Activated effector memory CD4-positive, alpha-beta T cell treated with Interleukin-2 at 50 U/mL for 16 hours (primary cell): ENCODE measurements at places on chromosomes 16 and 17.
A peak's percentile ranks its signal among the peaks of the same experiment; 100 is the strongest.

DNA sequence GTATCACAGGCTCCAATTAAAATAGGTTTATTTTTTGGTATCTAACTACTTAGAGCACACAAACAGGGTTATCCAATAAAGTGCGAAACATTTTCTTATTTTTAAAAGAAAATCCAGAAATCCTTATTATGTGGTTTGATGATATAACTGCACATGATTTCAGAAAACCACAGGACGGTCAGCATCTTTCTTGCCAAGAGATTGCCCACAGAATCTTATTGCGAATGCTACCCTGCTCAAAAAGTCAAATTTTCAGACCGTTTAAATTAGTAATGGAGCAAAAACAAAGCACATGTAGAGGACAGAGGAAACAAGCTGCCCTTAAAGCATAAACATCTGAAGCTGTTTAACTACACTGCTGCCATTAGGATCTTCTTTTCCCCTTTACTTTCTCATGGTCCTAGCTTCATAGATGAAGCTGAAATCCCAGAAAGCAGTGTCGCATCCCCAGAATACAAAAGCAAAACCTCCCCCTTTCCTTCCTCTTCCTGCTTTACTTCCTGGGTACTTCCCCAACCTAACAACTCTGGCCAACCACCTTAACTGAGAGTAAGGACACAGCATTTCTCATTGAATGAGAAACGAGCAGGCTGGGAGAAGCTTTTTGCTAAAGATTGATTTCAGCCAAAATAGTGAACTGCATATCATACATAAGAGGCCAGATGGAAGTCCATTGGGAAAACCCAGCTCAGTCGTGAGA is 43.7 kb downstream of the CMTM4 start:
- no peak for DNase-seq

DNA sequence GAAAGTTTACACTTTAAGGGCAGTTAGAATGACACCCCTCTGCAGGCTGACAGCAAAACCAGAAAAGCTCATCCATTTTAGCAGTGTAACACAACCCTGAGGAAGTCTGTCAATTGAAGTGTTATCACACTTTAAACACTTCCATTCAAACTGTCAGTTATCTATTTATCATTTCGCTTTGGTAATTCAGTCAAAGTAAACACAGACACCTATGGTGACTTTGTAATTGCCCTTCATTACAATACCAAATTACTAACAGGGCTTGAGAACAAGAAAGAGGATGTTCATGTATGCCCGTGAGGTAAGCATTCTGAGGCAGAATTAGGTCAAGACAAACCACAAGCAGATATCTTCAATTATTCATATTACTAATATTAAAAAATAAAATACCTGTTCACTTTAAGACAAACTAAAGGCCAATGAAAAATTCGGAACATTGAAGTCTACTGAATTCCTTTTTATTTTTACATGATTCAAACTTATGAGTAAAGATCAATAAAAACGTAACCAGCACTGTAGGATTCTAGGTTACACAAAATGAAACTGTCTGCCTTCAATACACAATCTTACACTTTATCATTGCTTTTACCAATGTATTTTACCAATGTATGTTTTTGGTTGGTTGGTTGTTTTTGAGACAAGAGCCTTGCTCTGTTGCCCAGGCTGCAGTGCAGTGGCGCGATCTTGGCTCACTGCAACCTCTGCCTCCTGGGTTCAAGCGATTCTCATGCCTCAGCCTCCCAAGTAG is 57.1 kb downstream of the BRIP1 start:
- DNase-seq, result no peak

DNA sequence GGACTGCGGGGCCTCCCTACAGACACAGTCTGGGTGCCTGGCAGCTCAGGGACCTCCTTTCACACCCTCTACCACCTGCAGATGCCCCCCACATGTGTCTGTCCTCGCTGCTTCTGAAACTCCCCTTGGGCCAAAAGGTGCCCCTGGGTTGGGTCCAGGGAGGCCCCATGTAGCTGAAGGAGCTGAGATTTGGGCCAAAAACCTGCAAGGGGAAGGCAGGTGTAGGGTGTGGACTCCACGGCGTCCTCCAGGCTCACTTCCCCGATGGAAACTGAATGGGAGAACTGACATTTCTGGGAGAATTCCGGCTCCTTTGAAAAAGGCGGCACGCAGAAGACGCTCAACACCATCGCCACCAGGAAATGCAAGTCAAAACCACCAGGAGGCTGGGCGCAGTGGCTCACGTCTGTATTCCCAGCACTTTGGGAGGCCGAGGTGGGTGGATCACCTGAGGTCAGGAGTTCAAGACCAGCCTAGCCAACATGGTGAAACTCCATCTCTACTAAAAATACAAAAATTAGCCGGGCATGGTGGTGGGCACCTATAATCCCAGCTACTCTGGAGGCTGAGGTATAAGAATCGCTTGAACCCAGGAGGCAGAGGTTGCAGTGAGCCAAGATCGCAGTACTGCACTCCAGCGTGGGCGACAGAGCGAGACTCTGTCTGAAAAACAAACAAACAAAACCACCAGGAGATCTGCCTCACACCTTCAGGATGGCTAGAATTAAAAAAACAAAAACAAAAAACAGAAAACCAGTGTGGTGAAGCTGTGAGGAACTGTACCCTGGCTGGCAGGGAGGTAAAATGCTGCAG is 13.2 kb upstream of the BAIAP2 start:
- no peak for DNase-seq

DNA sequence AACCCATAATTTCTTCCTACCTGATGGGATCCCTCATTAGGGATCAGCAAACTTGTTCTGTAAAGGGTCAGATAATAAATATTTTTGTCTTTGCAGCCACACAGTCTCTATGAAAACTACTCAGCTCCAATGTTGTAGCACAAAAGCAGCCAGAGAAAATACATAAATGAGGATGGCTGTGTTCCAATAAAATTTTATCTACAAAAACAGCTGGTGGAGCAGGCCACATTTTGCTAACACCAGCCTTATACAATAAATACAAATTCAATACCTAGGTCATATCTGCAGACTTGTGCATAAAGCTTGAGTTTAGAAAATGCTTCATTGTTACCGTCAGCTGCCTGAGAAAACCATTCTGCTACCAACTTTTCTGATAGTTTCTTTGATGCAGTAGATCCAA is 38.4 kb upstream of the INTS2 start:
- no peak for DNase-seq

DNA sequence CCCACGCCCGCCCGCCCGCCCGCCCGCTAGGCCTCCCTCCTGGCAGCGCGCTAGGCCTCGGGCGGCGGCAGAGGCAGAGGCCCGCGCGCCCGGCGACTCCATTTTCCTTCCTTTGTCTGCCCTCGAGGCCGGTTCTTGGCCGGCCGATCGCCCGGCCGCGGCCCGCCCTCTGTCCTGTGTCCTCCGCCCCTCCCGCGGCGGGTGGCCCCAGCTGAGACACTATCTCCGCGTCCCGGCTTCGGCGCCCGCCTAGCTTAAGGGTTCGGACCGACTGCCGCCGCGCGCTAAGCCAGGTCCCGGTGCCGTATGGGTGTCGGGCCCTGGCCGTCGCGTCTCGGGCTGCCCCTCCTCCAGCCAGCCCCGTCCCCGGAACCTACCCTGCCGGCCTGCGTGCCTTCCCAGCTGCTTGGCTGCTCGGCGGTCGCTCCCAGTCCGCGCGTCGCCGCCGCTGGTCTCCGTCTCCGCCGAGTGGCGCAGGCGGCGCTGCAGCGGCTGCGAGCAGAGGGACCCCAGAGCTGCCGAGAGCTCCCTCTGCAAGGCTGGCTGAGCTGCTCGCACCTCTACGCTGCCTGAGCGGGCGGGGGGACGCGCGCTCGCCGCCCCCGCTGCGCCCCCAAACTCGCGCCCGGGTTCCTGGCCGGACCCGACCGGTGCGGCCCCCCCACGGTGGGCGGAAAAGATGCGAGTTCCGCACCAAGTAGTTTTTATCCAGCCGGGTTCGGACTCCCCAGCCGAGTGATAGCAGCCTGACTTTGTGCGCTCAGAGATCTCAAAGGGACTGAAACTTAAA is 787 bp downstream of the CTCF start:
- DNase-seq, result peak; percentile 56

- no peak for DNase-seq
These were observed 2.2 kb downstream of the FBXL19 start for GRCh38 chr16:30925632-30925987.

DNA sequence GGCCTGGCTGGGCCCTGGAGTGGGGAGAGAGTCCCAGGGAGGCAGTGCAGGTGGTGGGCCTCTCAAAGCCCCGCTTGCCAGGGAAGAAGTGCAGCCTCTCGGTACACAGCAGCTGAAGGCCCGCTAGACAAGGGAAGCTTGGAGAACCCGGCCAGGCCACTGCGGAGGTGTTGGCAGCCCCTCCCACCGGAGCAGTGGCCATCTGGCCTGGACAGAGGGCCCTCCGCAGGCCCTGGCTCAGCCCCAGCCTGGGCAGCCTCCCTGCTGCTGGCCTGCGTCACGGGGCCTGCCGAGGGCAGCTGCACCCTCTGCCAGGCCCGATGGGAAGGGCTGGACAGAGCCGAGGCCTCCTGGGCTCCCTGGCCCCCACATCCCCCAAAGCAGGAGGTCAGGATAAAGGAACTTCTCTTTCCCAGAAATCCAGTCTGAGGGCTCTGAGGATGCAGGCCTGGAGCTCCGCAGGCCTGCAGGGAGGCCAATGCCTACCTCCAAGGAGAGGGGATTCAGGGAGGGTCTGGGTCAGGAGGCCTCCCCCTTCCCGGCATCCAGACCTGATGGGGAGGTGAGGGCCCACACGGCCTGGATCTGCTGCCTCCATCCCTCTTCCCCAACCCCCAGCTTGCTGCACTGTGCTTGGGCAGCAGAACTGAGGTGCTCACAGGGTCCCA is 4.3 kb downstream of the SPPL2C start:
- DNase-seq, result no peak

GRCh38 chr16:52556083-52556482 is 9.1 kb upstream of the TOX3 start:
- no peak for DNase-seq

GRCh38 chr16:57592591-57593003 is 35.8 kb upstream of the ADGRG1 start:
- peak; percentile 74 for DNase-seq

GRCh38 chr17:29622337-29623282 is at the start of gene CORO6:
TSS of gene CORO6 (minus strand) at chr17:29622912. CDS start at chr17:29621421, 1,491 bp downstream.
- DNase-seq, result peak; percentile 44

GRCh38 chr17:22217135-22217534 is 524.8 kb downstream of the KCNJ18 start:
- no peak for DNase-seq

DNA sequence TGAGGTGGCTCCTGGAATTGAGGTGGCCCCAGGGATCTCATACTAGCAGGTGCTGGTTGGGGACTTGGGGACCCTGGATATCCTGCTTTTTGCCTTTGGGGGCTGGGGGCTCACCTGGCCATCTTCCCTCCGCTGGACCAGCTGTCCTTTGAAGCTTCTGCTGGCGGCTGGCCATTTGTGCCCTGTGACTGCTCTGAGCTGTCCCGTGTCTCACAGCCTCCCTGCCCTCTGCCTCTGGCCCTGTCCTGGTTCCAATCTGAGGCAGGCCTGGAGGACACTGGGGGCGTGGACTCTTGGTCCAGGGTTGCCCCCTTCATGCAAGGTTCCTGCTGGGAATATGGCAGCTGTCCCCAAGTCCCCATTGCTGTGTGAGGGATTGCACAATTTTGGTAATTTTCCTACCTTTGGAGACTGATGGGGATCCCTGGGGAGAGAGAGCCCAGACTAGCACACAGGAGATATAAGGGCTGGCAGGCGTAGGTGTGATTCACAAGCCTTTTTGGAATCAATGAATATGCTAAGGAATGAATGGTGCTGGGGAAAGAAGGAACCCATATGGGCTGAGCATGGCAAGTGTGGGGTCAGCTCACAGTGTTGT is 19.2 kb downstream of the ADCY7 start:
- DNase-seq, result no peak

- no peak for DNase-seq
These were observed 743 bp upstream of the ARMC7 start for GRCh38 chr17:75109046-75109406.

DNA sequence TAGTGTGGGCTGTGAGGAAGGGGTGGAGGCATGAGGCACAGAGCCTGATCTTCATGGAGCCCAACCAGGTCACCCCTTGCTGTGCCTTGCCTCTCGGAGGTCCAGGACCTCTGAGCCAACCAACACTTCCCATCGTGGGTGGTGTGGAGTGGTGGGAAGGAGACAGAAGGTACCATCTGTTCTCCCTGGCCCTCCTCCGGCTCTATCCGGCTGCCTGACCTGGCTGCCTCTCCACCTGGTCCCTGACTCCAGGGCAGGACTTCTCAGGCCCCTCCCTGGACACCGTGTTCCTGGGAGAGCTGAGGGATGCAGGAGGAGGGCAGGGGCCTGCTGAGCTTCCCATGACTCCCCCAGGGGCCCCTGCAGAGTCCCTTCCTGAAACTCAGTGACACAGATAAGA is 3.9 kb downstream of the PDK2 start:
- DNase-seq, result no peak

GRCh38 chr17:76048025-76048605 is 21.0 kb upstream of the EVPL start:
- no peak for DNase-seq

GRCh38 chr17:2062571-2063183 is 7.8 kb downstream of the HIC1 start:
- DNase-seq, result no peak

GRCh38 chr16:17939122-17939536 is 397.4 kb downstream of the NPIPA8 start:
- DNase-seq, result no peak

DNA sequence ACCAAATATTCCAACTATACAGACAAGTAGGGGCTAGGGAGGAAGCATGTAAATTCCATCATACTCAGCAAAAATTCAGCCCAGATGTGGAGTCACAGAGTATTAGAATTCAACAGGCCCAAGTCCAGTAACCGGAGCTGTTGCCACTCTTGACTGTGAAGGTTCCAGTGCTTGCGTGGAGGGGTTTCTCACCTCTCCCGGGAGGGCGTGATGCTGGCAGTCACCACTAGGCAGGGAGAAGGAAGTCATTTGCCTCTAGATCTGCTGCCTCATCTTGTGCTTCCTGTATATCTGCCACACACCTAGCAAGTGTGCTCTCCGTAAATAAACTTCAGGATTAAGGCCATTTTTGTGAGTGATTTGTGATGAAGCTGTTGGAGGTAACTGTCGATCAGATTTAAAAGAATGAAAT is 1.0 kb upstream of the CKLF start:
- DNase-seq, result peak; percentile 50
